CD4-positive, alpha-beta T cell (primary cell): ENCODE measurements at places on chromosomes 16 and 17.
A peak's percentile ranks its signal among the peaks of the same experiment; 100 is the strongest.

DNA sequence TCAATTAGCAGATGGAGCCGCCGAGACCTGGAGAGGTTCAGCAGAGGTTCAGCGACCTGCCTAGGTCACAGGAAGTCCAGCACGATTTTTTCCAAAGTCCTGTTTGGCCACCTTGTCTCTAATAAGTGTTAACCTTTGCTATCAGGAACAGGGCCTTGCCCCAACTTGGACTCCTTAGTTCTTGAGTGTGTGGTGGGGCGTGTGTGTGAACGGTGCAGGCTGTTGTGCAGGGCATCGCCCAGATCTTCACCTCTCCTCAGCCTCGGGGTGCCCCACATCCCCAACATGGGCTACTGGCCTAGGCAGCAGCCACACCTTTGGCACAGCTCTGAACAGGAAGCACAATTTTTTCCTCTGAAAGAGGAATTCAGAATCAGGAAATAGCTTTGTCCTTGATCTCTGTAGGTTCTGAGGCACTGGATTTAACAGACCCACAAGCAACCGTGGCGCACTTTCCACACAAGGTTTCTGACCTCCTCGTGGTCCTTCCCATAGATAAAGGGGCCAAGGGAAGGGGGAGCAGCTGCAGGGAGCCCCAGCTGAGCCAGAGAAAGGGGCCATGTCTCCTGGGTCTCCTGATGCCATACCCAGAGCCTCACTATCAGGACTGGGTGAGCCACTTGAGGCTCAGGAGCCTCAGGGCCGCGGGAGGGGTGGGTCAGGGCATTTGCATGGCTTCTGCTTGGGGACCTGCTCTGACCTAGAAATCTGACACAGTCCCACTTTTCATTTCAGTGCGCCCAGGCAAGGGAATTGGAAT lies 10.4 kb downstream of the MPRIP start:
- no peak for DNase-seq

DNA sequence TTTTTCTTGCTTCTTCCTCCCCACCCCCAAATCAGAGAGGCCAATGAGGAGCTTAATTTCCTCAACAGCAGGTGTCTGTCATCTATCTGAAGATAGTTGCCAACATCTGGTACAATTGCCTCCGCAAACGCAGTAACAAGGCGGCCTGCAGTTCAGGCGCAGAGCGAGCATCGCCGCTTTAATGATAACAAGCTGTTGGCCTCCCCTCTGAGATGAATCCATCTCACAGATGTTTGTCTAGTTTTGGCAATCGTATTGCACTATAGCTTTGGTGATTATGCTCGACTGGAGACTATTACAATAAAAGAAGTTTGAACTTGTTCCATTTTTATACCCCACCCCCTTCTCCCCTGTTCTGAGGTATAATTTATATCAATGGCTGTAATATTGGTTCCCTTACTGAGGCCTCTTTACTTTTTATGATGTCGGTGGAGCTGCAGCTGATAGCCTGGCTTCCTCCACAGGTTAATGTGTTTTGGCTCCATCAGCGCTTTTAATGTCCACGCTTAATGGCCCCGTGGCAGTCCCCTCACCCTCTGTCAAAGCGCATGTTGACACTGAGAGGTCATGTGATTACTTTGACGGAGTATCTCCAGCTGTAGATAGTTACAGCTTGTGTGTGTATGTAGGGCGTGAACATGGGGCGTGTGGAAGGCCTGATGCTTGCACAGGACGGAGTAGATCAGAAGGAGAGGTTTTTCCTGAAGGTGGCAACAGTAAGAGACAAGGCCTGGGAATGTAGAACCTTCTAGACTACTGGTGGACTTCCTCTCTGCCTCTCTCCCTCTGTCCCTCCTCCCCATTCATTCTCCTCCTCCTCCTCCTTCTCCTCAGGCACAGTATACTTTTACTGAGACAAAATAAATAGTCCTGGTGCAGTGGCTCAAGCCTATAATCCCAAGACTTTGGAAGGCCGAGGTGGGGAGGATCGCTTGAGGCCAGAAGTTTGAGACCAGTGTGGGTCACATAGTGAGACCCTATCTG lies 164.7 kb downstream of the MSI2 start:
- no peak for DNase-seq

GRCh38 chr17:82021900-82022309 lies 773 bp downstream of the CENPX start:
- DNase-seq: no peak

DNA sequence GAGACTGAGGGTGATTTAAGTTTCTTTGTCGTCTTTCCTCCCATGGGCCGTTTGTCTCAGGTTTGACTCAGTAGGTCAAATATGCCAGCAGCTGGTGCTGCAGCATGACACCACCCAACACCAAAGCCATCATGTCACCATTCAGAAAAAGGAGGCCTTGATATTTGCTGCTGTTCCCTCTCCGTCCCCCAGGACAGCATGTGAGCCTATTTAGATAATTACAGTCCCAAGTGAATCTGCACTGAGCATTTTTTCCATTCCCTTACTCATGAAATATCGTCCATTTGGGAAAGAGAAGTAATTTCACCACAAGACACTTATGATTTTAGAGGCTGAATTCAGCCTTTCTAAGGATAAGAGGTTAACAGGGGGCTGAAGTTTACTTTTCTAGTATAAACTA lies 62.2 kb upstream of the ADORA2B start:
- no peak for DNase-seq

DNA sequence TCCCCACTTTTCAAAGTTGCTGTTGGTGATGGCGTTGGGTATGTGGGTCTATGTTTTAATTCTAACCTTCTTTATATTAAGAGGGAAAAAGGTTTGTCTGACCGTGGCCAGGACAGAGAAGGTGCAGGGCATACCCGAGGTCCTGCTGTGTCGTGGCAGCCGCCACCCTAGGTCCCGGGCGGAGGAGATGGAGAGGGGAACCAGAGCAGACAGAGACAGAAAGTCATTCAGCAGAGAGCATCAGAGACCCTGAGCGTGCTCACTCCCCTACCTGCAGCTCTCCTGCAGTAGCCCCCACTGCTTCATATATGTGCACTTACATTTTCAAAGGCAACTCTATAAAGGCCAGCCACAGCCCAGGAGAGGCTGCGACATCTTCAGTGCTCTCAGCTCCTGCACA lies 327.2 kb upstream of the TNRC6C start:
- no peak for DNase-seq

GRCh38 chr17:77228816-77229215 lies 88.0 kb downstream of the SEC14L1 start:
- no peak for DNase-seq

GRCh38 chr17:6981426-6981825 lies 14.4 kb upstream of the ALOX12 start:
- no peak for DNase-seq

DNA sequence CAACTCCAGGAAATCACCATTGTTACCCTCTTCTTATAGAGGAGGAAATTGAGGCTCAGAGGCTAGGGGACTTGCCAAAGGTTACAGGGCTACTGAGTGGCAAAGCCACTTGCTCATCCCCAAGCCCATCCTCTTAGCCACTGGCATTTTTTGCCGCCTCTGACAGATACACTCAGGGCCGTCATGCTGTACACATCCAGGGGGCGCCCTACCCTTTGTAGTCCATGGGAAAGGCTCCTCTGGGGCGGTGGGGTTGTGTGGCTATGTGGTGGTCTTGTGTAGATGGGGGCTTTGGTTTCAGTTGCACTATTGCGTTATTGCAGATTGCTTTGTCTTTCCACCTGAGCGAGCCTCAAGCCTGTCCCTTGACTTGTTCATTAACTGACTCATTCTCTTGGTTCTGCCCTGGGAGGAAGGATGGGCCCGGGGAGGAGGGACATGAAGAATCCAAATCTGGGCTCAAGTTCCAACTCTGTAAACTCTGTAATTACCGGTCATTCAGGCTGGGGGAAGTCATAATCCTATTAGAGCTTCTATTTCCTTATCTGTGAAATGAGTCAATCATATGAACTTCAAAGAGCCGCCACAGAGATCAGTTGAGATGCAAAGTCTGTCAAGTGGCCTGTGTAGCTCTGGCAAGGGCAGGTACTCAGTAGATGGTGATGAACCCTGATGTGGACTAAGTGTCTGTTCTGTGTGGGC lies 2.8 kb downstream of the NOS2 start:
- no peak for DNase-seq

DNA sequence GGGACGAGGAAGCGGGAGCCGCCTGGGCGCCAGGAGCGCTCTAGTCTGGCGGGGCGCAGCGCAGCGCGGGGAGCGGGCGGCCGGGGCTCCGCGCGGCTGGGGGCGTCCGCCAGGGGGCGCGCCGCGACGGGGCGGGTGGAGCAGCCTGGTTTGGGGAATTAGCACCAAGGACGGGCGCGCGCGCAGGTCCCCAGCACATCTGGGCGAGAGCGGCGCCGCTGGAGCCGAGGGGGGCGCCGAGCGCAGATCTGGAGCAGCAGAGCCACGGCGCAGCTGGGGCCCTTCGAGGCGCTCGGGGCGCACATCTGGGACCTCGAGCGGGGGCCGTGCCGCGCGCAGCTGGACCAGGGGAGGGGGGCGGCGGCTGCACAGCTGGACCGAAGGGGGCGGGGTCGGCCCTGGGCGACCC lies at the start of gene NXPH3:
Gene NXPH3 (plus strand): TSS at position 193 of the 409 bp plus-strand sequence. CDS start 349 bp downstream, outside the sequence.
- peak; percentile 81 for DNase-seq

DNA sequence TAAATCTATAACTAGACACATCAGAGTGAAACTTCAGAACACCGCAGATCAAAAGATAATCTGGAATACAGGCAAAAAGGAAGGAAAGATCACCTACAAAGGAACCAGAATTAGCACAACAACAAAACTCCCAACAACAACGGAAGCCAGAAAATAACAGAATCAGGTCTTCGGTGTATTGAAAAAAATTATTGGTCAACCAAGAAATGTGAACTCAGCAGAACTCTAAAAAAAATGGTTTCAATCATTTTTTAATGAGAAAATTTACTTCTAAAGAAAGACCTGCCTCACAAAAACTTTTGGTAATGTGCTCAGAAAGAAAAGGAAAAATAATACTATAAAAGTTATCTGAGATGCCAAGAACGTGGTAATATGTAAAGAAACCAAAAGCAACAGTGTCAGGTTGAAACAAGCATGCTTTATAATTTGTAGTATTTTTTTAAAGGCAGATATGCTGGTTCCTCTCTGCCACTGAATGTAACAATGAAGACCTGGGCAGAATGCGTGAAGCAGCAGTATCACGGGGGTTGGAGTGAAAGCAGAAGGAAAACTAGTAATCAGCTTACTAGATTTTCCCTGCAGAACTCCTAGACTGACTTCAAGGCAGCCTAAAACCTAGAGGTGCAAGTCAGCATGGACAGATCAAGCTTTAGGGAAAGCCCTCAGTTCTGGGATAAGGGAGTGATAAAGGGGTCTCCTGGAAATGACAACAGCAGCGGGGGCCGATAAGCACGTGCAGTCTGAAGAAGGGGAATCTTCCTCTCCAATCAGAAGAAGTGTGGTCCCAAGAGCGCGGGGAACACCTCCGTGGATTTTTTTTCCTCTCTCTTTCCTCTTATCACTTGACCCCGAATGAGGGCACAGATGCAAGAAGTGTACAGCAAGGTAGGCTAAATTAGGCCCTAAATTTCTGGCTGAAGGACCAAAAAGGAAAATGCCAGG lies 80.9 kb upstream of the TEKT1 start:
- DNase-seq: no peak

- no peak for DNase-seq
Measured at GRCh38 chr17:43620581-43620980, 41.1 kb downstream of the MEOX1 start.

GRCh38 chr17:15233022-15233805 lies 31.9 kb downstream of the PMP22 start:
- DNase-seq: no peak

- no peak for DNase-seq
Measured at GRCh38 chr17:73785496-73785895, 141.3 kb upstream of the SDK2 start.

DNA sequence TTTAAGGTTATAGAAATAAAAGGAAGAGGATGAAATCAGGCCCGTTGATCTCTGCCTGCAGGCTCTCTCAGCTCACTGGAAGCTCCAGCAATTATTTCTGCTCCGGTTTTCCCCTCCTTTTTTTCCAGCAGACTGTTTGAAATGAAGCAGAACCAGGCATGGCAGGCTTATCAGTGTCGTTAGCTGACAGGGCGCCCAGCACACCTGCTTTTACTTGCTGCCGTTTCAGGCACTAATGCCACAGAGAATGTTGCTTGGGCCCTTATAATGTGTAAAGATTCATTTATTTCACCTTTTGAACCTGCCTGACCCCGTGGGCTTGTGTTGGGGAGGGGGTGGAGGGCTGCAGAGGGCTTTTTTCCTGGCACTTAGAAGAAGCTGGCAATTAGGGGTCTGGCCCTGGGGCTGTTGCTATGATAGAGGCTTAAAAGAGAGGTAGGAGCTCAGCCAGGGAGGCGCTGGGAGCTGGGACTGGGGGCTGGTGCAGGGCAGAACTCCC lies 108.1 kb downstream of the IRX3 start:
- no peak for DNase-seq

DNA sequence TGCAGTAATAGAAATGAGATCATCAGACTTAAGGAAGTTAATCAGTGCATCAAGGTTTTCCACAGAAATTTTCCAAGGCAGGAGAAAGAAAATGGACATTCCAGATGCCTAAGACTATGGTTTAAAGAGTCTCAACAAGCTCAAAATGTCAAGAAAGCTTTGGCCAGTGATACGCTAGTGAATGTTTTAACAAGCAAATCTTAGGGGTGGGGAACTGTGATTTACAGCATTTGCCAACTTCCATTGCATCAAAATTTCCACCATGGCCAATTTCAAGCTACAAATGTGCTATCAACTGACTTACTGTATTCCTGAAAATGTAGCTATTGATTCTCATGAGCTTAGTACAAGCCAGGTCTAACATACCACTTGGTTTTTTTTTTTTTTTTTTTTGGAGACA lies 82.4 kb upstream of the CLEC3A start:
- DNase-seq: no peak

GRCh38 chr16:31200821-31201568 lies 1.6 kb downstream of the PYCARD start:
- peak; percentile 66 for DNase-seq

GRCh38 chr16:48050871-48051270 lies 104.9 kb downstream of the ABCC12 start:
- no peak for DNase-seq

- no peak for DNase-seq
Measured at GRCh38 chr17:56801459-56802178, 32.1 kb downstream of the C17orf67 start.

DNA sequence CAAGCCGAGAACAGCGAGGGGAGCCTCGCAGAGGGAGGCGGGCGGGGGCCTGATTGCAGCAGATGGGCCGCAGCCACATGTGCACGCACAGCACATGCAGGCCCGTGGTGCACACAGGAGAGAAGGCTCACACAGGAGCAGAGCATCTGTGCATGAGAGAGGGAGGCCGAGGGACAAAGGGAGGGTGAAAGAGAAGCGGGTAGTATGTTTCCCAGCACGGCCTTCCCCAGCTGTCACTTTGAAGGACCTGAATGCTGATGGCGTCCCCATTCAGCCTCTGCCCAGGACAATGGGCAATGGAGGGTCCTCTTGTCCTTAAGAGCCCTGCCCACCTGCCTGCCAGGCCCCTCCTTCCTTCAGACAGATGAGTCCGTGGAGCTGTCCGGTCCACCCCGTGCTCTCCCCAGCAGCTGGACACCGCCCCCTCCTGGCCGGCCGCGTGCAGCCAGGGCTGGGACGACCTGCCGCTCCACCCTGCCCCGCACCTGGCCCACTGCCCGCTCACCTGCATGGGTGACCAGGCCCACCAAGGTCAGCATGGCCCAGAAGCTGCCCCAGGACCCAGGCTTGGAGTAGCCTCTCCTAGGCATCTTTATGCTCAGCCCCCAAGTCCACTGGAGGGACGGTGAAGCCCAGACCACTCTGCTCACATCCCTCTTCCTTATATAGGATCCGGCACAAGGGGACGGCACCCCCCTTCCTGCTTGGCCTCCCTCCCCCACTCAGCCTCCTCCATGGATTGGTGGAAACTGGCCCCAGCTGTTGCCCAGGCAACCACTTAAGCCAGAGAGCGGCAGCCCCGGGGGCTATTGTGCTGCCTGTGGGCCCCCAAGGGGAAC lies at the start of gene BTBD17:
Gene BTBD17 (minus strand): TSS at position 639 of the 839 bp plus-strand sequence. CDS start 49 bp downstream, at position 590.
- DNase-seq: no peak
